ENCODE measurements at places on chromosomes 4 and X.

GRCh38 chr4:89404530-89404929 is 96.9 kb upstream of the GPRIN3 start:
- no peak for DNase-seq

DNA sequence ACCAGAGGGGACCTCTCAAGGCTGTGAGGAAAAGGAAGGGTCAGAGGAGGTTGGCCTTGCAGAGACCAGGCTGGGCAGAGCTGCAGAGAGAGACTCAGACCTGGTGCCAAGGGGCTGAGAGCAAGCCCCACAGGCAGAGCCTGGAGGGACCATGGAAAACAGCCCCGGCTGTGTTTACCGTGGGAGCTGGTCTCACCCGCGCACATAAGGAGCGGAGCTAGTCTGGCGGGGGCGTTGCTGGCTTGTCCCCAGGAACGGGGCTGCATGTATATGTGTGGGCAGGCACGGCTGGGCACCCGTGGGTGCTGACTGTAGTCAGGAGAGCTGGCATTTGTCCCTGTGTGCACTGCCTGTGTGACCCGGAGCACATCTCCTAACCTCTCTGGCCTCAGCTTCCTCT is 45.7 kb downstream of the C4orf50 start:
- no peak for DNase-seq

DNA sequence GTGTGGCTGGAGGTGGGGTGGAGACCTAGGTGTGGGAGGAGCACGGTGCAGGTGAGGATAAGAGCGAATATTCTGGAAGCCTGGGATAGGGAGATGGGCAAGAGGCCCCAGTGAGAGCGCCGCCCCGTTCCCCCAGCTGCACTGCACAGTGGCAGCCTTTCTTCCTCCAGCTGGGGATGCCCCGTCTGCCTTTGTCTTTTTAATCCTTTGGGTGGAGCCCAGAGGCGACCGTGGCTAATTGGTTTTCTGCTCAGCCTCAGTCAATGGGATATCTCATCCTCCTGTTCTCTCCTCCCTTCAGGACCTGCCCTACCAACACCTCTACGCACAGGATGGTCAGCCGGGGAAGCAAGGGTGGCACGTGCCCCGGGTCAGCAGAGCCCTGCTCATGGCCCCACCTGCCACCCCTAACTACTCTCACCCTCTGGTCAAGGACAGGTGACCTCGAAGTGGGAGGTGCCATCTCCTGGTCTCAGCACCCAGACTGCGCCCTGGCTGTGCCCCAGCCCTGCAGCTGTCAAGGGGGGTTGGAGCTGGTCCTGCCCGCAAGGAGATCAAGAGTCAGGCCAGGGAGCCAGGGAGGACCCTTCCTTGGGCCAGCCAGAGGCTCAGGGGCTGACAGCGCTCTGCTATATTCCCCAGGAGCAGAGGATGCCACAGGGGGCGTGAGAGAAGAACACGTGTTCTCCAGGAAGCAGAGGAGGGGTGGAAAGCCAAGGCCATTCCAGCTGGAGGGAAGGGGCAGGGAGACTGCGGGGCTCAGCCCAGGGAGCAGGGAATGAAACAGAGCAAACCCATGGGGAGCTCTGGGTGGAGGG is 64.0 kb downstream of the ADRA2C start:
- no peak for DNase-seq

GRCh38 chrX:10167573-10167972 is 10.8 kb downstream of the CLCN4 start:
- no peak for DNase-seq

GRCh38 chrX:134362560-134363089 is 97.3 kb upstream of the HPRT1 start:
- DNase-seq: no peak

DNA sequence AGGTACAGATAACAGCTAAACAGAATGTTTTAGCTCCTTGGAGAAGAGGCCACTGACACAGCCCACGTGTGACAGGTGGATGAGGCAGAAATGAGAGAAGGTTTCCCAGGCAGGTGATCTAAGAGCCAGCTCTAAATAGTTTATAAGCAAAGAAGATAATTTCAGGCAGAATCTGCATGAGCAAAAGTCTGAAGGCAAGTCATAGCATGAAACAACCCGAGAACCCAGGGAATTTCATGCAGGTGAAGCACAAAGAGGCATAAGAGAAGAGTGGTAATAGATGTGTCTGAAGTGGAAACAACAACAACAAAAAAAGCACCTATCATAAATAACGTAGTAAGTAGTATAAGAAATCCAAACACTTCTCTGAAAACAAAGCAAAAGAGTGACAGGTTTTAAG is 275.8 kb upstream of the CPEB2 start:
- DNase-seq: no peak

GRCh38 chrX:65745992-65746391 is 78.5 kb downstream of the MSN start:
- DNase-seq: no peak

DNA sequence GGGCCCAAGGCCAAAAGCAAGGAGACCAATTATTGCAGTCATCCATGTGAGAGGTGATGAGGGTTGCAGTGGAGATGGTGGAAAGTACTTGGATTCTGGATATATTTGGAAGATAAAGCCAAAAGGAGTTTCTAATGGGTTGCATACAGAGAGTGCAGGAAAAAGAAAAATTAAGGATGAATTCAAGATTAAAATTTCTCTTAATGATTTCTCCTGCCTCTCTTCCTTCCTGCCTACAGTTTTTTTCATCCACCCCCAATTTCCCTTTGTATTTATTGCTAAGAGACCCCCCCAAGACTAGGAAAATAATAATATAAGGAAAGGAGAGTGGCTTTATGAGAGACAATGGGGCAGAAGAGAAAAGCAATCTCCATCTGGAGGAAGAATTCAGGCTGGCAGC is 8.6 kb upstream of the FGF5 start:
- no peak for DNase-seq

DNA sequence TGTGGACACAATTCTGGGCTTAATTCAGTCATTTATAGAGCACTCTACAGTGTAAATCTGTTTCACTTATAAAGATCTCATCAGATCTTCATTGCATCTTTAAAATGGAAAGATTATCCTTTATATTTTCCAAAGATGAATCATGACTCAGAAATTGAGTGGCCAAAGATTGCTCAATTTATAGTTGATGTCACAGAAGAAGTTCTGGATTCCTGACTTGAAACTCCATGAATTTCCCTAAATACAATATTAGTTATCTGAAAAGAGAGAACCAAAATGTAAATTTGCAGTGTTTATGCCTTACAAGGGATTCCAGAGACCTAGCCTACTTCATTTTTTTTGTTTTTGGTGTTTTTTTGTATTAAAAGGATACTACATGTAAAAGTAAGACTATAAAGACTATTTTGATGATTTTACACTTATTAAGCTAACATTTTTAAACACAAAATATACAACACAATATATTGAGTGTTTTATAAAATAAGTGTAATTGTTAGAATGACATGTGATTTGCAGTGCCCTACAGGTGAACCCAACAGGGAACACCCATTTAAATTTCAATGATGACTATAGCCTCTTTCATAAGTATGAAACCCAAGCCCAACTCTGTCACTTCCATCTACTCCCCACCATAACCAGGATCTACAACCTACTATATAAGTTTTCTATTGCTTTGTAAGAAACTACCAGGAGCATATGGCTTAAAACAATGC is 183.5 kb downstream of the PCDH7 start:
- DNase-seq: no peak

DNA sequence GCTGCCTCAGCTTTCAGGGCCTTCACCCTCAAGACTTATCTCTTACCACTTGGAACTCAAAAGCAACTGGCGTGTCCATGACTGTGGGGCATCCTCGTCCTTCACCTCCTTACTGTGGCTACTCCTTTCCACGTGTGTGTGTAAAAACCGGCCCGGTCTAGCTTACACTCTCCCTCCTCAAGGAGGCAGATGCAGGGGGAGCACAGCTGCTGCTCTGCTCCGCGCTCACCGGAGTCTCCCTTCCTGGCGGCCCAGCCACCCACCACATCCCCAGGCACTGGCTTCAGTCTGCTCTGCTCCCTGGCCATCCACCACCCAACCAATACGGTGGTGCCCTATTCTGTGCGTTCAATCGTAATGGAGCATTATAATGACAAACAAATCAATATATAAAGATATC is 8.3 kb downstream of the RNF212 start:
- no peak for DNase-seq

- DNase-seq: no peak
Measured at GRCh38 chr4:152996111-152996571, 60.0 kb downstream of the FHDC1 start.

- no peak for DNase-seq
Measured at GRCh38 chr4:124804041-124804440, 91.5 kb upstream of the ANKRD50 start.

- DNase-seq: no peak
Measured at GRCh38 chrX:41478381-41478911, 31.3 kb downstream of the NYX start.

GRCh38 chr4:119570401-119570800 is 58.2 kb downstream of the PDE5A start:
- no peak for DNase-seq

DNA sequence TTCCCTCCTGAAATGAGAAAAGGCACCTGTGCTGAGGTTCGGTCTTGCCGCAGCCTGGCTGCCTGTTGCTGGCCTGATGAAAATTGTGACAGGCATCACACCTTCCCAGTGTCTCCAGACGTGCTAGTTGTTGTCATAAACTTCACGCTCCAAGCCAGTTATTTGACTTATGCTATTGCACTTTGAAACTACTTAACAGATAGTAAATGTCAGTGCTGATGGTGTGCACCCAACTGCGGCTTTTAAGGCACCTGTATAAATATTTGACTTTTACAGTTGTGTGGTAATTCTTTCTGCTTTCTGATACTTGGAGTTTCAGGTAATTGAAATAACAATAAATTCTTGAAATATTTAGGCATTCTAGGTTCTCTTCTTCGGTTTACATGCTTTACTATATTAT is 1.8 kb downstream of the WWC2 start:
- no peak for DNase-seq

DNA sequence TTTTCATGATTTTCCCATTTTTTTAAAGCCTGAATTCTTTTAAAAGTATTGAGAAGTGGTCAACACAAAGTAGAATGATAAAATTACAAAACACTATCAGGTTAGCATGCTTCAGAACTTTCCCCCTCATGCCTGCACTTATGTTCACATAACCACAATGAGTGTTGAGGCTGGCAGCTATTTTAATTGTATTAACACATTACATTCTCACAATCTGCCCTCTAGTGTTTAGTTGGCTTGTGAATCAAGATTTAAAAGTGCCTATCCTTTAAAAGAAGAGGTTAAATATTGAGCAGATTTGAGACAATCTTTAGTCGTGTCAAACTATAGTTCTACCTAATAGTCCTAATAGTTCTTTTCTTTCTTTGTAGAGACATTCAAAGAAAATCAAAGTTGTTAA is 93.6 kb upstream of the NAP1L5 start:
- no peak for DNase-seq

GRCh38 chr4:173477016-173477415 is 53.0 kb downstream of the HAND2 start:
- DNase-seq: no peak

DNA sequence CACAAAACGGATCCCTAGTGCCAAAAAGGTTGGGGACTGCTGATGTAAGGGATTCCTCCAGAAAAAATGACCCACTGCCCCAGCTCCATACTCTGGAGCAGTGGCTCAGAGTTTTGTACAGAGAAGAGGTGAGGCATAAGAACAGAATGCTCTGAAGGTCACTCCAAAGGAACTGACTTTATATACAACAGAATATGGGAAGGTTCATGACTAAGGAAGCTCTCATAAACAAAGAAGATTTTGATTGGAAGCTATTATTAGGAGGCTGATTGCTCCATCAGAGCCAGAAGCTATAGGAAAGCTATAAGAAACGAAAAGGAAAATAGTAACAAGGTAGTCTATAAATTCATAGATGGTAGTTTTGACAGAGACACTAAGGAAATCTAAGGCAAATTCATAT is 203.1 kb downstream of the SLC7A11 start:
- DNase-seq: no peak

- no peak for DNase-seq
Measured at GRCh38 chrX:13376857-13377549, 57.1 kb upstream of the ATXN3L start.

All from activated T-cell treated with anti-CD3 and anti-CD28 coated beads for 4 hours (primary cell).